ENCODE measurements at places on chromosomes 7 and 10.

- no peak for DNase-seq
Measured at GRCh38 chr7:81062755-81063154, 143.9 kb upstream of the SEMA3C start.

DNA sequence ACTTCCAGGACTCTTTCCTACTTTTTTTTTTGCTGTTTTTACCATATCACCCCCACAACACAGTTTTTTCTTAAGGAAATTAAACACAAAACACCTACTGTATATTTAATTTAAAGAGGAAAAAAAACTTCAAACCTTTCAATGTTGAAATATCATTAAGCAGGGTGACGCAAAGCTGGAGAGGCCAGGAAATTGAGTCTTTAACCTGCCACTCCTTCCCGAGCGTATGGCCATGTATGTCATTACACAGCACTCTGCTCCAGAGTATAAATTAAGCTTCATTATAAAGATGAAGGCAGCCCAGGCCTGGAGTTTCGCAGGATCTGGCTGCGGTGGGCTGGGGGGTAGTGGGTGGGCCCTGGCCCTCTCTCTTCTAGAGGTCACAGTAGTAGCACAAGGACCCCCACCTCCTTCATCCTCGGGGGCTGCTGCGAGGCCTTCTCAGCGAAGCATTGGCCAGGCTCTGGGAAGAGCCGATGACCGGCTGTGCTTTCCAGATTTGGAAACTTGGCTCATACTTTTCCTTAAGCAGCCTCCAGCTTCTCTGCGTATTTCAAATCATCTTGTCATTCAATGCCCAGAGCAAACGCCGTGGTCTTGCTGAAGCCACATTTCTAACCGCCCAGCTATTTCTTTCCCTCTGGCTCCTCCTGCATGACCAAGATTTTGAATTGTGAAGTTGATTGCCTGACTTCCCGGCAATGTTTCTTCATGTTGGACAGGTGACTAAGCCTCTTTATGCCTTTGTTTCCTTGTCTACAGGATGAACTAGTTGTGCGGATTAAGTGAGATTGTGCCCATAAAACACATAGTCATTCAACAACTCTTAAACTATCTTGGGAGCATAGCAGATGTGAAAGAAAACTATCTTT is 765.1 kb downstream of the SUGCT start:
- DNase-seq: no peak

GRCh38 chr7:37205451-37205850 is 243.2 kb downstream of the ELMO1 start:
- no peak for DNase-seq

GRCh38 chr10:50604049-50604640 is 19.6 kb downstream of the SGMS1 start:
- DNase-seq: no peak

GRCh38 chr10:85611093-85611740 is 755.4 kb downstream of the GRID1 start:
- DNase-seq: peak; percentile 55

DNA sequence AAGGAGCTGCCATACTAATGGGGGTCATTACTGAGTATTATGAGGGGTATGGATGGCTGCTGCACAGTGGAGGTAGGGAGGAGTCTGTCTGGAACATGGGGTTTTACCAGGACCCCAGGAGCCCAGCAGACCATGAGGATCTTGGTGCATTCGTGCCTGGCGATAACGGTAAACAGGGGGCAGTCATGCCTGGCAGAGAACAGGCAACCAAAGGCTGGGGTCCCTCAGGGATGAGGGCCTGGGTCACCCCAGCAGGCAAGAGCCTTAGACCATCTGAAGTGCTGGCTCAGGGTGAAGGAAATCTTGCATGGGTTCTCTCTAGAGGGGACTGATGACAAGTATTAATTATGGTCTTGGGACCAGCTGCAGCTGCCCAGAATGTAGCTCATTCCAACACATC is 46.1 kb downstream of the MYL10 start:
- no peak for DNase-seq

GRCh38 chr10:15842556-15843169 is 17.6 kb downstream of the MINDY3 start:
- no peak for DNase-seq

DNA sequence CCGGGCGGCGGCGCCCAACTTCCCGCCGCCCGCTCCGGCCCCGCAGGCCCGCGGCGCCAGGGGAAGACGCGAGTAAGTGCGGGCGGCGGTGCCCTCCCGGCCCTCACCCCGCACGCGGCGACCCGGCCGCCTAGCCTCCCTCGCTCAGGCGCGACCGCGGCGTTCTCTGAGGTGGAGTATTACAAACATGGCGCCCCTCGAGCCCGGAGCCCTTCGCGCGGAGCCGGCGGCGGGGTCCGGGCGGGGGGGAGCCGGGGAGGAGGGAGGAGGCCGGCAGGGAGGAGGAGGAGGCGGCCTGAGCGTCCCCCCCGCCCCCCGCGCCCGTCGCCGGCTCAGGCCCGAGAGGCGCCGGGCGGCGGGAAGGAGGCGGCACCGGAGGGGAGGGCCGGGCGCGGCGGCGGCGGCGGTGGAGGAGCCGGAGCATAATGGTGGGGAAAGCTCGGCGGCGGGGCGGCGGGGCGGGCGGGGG is at the start of gene ZMYND11:
Gene ZMYND11 (plus strand): TSS at position 324 of the 469 bp plus-strand sequence. CDS start 44,558 bp downstream, outside the sequence.
- peak; percentile 39 for DNase-seq

DNA sequence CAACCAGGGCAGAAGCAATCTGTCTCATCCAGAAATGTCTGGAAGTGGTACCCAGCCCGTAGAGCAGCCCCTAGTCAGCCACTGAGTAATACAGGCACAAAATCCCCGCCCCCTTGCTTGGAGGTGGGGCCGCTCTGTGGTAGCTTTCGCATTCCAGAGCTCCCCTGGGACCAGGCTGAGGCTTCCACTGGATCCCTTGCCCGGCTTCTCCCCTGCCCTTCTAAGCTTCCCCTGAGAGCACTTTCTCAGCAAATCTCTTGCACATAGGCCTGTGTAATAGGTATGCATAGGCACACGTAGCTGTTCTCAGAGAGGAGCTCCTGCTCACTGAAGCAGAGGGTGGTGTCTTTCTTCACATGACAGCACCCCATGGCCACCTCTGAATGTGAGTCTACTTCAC is 144.2 kb downstream of the BMS1 start:
- DNase-seq: peak; percentile 51

DNA sequence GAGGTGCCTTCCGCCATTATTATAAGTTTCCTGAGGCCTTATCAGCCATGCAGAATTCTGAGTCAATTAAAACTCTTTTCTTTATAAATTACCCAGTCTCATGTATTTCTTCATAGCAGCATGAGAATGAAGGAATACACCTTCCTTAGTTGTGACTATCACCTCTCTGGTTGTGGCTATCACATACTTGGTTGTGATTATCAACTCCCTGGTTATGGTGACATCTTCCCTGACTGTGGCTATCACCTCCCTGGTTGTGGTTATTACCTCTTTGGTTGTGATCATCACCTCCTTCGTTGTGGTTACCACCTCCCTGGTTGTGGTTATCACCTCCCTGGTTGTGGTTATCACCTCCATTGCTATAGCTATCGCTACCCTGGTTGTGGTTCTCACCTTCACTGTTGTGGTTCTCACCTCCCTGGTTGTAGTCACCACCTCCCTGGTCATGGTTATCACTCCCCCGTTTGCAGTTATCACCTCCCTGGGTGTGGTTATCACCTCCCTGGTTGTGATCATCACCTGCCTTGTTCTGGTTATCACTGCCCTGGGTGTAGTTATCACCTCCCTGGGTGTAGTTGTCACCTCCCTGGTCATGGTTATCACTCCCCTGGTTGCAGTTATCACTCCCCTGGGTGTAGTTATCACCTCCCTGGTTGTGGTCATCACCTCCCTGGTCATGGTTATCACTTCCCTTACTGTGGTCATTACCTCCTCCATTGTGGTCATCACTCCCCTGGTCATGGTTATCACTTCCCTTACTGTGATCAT is 105.9 kb downstream of the GPR26 start:
- DNase-seq: no peak

GRCh38 chr10:78643513-78643912 is 425.3 kb upstream of the ZMIZ1 start:
- DNase-seq: no peak

GRCh38 chr7:79988653-79989052 is 146.0 kb upstream of the GNAI1 start:
- no peak for DNase-seq

DNA sequence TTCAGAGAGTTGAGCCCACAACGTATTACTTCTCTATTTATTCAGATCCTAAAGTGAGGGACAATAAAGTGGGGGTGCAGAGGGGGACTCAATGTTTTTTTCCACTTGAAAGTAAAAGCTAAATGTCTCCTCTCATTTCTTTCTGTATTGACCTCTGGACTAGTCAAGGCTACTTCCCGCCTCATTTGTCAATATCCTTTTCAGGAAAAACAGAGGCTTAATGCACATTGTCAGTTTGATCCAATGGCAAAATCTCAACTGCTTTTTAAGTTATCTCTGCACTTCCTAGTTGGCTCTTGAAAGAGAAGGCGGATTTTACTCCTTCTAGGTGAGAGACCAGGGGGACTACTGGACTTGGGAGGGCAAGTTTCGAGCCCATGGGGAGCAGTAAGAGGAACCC is 56.4 kb downstream of the HIPK2 start:
- no peak for DNase-seq

DNA sequence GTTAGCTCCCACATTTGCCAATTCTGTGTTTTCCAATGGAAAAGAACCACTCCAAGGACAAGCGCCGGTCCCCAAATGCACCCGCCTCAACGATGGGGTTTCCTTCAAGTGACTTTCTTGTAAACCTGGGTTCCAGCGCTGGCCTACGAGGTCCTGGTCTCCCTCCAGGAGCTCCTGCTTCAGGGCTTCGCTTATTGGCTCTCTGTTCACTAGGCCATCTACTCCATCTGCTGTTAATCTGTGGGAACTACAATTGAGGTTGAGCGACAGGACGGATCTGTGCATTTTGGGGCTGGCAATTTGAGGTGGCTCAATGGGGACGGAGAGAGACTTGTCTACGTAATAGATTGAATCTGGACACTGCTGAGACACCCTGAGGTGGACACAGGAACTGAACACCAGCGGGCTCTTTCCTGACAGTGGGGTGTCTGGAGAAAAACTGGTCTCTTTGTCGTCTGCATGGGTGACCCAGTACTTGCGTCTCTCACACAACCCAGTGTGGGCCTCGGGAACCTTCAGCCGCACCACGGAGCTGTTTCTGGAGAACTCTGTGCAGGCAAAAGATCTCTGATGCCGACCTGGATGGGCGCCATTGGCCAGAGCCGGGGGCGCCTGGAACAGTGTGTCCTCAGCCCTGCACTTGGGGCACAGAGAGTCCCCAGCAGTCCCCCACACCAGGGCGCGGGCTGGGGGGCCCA is 115.9 kb upstream of the ADAM12 start:
- peak; percentile 77 for DNase-seq

GRCh38 chr7:118029826-118030422 is 154.0 kb upstream of the LSM8 start:
- no peak for DNase-seq

DNA sequence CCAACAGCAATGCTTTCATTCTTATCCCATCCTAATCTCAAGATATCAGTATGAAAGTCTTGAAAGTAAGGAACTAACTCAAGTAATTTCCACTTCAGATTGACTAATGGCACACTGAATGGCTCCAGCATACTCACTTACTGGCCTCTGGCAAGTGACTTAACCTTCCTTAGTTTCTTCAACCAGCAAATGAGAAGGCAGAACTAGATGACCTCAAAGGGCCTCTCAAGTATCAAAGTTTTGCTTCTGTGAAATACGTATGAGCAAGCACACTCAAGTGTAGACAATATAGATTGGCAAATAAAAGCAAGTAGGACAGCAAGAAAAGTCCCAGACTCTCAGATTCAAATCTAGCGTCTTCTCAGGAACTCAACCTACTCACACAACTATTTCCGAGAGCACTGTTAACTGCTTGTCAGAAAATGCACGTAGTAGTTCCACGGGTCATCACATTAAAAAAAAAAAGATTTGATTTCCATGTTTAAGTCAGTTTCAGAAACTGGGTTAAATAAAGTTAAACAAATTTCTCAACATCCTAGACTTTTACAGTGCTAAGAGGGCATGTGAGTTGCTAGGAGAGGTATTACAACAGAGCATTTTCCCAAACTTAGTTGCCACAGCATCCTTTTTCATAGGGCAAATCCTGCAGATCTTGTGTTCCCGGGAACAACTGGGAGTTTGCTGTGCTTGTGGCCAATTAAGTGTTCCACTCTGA is 276.9 kb upstream of the KLF14 start:
- DNase-seq: no peak

DNA sequence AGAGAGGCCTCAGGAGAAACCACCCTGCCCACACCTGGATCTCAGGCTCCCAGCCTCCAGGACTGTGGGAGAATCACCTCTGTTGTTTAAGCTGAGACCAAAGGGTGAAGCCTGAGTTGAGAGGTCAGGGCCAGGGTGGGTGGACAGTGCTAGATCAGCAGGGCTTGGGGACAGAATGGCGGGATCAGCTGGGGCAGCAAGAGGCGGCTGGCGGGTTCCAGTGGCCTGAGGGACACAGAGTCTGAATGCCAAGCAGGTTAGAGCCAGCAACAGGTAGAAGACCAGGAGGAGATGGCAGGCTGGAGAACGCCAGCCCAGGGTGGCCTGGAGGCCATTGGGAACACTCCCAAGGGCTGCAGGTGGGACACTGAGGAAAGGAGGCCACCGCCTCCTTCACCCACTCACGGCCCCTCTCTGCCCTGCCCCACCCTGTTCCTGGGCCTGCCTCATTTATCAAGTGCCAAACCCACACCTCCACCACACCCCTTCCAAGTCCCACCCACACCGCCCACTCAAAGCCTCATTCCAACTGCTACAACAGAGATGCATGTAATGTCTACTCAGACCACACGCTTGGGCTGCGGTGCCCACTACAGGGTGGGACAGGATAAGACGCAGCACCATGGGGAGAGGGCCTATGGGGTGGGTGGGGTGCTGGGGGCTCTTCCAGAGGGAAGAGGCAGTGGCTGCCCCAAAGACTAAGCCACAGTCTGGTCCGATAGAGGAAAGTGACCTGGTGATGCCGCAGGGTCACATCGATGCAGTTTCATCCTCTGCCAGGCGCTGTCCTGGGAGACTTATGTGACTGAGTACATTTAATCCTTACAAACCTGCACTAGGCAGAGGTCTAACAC is 173.9 kb downstream of the TNS3 start:
- DNase-seq: no peak

- no peak for DNase-seq
Measured at GRCh38 chr10:99920486-99920885, 89.3 kb downstream of the DNMBP start.

GRCh38 chr7:131007439-131008330 is 273.7 kb upstream of the KLF14 start:
- peak; percentile 82 for DNase-seq

- no peak for DNase-seq
Measured at GRCh38 chr7:111955616-111956015, 250.6 kb downstream of the DOCK4 start.

DNA sequence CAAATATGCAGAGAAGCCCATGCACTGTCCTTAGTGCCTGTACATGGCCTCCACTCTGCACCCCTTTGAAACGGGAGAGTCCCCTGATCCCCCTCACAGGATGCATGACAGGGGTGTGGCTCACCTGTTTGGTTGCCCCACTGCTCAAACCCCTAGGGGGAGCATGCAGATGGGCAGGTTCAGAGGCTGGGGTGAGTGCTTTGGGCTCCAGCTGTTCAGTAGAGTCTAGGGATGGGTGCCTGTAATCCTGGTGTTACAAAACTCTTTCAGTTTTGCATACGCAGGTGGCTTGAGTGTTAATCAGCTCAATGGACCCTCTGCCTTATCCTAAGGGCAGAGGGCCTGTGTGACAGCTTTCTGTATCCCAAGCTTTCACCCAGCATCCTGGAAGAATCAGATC is 7.8 kb upstream of the SFTPA1 start:
- no peak for DNase-seq

- DNase-seq: no peak
Measured at GRCh38 chr7:4033996-4034395, 648.1 kb upstream of the FOXK1 start.
